ENCODE measurements at places on chromosomes 6 and 20.

GRCh38 chr6:91802431-91802830 lies 1215.6 kb upstream of the MAP3K7 start:
- DNase-seq = no peak

DNA sequence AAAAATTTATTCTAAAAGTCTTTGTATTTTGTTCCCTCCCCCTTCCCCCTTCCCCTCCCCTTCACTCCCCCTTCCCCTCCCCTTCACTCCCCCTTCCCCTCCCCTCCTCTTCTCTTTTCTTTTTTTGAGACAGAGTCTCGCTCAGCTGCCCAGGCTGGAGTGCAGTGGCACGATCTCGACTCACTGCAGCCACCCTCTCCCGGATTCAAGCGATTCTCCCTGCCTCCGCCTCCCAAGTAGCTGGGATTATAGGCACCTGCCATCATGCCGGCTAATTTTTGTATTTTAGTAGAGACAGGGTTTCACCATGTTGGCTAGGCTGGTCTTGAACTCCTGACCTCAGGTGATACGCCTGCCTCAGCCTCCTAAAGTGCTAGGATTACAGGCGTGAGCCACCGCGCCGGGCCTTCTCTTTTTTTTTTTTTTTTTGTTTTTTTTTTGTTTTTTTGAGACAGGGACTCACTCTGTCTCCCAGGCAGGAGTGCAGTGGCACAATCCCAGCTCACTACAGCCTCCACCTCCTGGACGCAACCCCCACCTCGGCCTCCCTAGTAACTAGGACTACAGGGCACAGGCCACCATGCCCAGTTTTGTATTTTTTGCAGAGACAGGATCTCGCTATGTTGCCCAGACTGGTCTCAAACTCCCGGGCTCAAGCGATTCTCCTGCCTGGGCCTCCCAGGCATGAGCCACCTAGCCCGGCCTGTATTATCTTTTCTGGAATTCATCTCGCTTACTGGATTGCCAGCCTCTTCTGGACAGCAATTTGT lies 1.1 kb upstream of the AFG1L start:
- no peak for DNase-seq

- peak; percentile 72 for DNase-seq
Observed at GRCh38 chr6:84645563-84646266, 118.7 kb downstream of the TBX18 start.

GRCh38 chr20:43238833-43239232 lies 49.1 kb upstream of the PTPRT start:
- DNase-seq = no peak

DNA sequence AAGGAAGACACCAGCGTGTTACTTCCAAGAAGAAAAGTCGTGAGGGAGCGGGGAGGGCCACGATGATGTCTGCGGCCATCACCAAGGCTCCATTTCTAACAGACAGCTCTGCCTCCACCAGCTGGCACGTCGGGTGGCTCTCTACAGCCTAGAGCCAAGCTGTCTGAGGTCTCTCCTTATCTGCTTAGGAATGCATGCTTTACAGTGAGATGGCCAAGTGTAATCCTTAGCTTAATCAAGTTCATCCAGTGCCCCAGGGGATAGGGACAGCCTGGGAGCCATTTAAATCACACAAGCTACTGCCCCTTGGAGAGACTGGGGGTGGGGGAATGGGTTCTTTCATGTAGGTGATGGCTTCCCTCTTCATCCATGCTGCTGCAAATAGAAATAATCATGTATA lies 213.8 kb upstream of the CST7 start:
- no peak for DNase-seq

DNA sequence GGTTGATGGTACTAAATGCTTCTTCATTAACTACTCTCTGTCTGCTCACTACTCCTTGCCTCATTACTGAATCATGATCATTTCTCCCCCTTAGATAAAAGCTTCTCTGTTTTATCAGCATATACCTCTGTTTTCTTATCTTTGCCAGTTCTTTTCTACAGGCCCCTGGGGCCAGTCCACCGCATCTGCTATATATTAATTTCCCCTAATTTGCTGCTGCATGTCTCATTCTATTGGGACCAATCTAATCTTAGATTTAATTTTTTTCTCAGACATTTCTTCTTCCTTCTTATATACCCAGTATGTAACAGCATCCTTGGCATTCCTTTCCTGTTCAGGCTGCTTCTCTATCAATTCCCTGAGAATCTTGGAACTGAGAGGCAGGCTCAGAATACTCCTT lies 51.2 kb downstream of the GRIK2 start:
- no peak for DNase-seq

GRCh38 chr6:44201200-44201599 lies 15.5 kb upstream of the MYMX start:
- peak; percentile 45 for DNase-seq

DNA sequence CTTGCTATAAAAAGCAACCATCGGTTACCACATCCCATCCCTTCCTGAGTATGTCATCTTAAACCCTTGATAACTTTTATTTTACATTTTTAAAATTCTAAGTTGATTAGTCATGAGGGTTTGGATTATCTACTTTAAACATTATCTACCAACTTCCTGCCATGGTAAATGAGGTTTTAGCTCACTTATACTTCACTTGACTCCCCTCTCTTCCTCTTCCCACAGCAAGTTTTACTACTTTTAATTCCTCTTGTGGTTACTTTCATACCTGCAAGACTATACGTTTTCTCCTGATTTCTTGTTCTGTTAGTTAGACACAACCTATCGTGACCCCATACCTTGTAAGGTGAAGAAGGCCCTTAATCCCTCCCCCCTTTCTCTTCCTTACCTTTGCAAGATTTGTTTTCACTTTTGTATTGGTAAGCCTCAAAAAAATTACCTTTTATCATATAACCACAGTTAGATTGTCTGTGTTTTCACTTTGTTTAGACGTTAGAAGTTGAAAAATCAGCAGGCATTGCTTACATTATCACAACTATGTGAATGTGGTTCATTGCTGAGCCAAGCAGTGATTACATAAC lies 60.1 kb upstream of the OGFRL1 start:
- DNase-seq = no peak
